ENCODE measurements at places on chromosomes 11 and 22. TPM values are rescaled to one million over a fixed set of nuclear protein-coding genes. Genes with fewer than 3 reads are reported as not detected.
A peak's percentile ranks its signal among the peaks of the same experiment; 100 is the strongest.

- DNase-seq: no peak
Measured at GRCh38 chr11:8083871-8084281, 2.9 kb downstream of the TUB start.

DNA sequence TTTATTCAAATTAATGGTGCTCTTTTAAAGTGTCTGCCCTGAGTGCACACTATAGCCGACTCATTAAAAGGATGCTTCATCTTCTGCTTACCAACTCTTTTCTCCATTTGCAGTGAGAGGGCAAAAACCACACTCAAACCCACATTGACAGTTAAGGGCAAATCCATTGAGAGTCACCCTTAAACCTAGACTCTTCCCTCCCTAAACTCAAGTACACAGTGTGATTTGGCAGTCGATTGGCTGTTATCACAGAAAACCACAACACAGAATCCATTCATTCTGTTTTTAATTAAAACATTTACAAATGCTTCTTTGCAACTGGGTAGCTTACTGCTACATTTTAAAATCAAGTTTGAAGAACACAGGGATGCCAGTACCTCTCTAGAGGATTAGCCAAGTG lies 120.0 kb downstream of the CADM1 start:
- DNase-seq: no peak

MISFA gene
- total RNA-seq: 3.3 TPM

- DNase-seq: no peak
Measured at GRCh38 chr22:38728871-38729796, 23.4 kb downstream of the GTPBP1 start.

GRCh38 chr22:37244114-37244921 lies at the start of gene RAC2:
TSS of gene RAC2 (minus strand) at chr22:37244269. CDS start at chr22:37244148, 121 bp downstream.
- DNase-seq: peak; percentile 91

CCDC87 gene
- total RNA-seq: 0.50 TPM

DNA sequence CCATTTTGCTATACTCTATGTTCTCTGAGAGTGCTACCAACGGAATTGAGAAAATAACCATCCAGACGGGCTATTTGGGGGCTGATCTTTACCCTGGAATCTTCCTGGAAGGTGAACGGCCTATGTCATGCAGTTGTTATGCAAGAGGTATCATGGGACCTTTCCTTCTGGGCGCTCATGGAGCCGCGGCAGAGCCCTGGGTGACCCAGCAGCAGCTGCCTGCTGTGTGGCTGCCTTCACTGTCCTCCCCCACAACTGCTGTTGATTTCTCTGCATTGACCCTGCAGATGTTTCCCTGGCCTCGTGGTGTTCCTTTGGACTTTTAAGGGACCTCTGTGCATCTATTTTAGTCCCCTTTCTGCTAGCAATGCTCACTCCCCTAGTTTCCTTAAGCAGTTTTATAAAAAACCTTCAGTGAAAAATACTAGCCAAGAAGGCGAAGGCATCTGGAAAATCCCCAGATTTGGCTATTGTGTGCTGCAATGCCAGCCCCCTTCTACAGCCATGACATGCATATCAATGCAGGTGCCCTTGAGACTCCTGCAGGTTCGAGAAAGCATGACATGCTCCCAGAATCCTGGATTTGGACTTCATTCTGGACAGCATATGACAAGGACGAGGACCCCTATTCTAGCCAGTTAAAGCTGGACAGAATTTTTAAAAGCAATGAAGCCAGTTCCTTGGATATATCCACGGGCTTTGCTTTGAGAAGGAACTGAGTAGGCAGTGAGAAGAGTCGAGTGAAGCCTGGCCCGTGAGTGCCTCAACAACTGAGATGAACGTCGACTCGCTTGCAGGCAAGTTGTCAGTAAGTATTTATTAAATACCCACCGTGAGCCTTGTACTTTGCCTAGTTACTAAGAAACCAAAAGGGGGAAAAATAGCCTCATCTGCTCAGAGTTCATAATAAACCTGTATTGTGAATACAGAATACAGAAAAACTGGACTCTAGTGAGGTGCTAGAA lies at the start of gene SLC25A18:
Gene SLC25A18, plus strand, starts transcription at position 593 of the 965 bp plus-strand sequence. CDS start 16,447 bp downstream, outside the sequence.
- DNase-seq: no peak

GRCh38 chr11:763073-763463 lies 14.2 kb downstream of the GATD1 start:
- DNase-seq: peak; percentile 60

GRCh38 chr22:47112994-47113852 lies 350.8 kb downstream of the TBC1D22A start:
- no peak for DNase-seq

OR1S2 gene
- total RNA-seq: not detected

- no peak for DNase-seq
Measured at GRCh38 chr11:101872171-101872882, 42.5 kb upstream of the CEP126 start.

NNMT gene
- 162 TPM for total RNA-seq

BAIAP2L2 gene
- 0.44 TPM for total RNA-seq

- DNase-seq: no peak
Measured at GRCh38 chr11:98456308-98456680, 564.5 kb upstream of the CNTN5 start.

GRCh38 chr11:106523921-106524320 lies 446.5 kb downstream of the AASDHPPT start:
- DNase-seq: no peak

OR8D4 gene
- total RNA-seq: not detected

DNA sequence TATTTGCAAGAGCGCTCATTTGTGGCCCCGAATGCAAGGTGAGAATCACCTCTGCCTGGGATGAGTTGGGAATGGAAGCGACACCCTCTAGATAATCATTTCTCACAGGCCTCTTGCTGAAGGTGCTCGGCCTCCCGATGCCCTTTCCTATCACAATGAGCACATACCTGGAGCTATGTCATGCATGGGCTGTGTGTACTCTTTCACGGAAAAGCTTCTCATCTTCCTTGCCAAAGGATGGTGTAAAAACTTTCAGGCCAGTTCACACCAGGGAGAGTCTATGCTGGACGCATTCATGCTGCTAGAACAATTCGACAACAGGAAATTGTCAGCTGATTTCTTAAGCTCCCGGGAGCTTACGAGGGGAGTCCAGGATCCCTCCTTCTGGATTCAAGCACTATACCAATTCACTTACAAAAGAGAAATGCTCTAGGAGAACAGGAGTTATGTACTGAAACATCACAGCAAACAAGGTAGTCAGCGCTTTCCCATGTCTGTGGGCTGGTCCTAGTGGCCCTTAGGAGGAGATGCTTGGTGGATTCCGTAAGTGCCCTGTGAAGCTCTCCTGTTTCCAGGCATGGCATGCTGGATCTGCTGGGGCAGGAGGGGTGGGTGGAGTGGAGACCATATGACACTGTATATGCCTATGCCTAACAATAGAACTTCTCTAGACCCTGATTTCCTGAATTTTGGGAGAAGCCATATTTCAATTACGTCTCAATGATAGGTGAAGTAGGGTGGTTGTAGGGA lies 53.1 kb upstream of the B3GAT1 start:
- DNase-seq: no peak

CALCA gene
- not detected for total RNA-seq

OR51B2 gene
- not detected for total RNA-seq

DNA sequence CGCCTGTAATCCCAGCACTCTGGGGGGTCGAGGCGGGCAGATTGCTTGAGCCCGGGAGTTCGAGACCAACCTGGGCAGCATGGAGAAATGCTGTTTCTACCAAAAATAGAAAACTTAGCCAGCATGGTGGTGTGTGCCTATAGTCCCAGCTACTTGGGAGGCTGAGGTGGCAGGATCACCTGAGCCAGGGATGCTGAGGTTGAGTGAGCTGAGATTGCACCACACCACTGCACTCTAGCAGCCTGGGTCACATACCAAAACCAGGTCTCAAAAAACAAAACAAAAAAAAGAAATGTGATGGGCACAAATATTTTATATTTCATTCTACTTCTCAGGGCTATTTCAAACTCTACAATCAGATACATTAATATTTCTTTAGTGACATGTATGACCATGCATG lies 25.7 kb downstream of the TTC17 start:
- no peak for DNase-seq

GRCh38 chr11:23893126-23893525 lies 603.7 kb upstream of the LUZP2 start:
- no peak for DNase-seq

CRYBA4 gene
- not detected for total RNA-seq

GRCh38 chr22:46193898-46194310 lies 43.6 kb downstream of the PPARA start:
- DNase-seq: no peak

- DNase-seq: no peak
Measured at GRCh38 chr22:20126284-20127029, 5.1 kb upstream of the ZDHHC8 start.

OR51B4 gene
- not detected for total RNA-seq

CCDC15 gene
- 1.4 TPM for total RNA-seq

AP1B1 gene
- total RNA-seq: 70.3 TPM

GRCh38 chr11:68115285-68115684 lies 5.9 kb downstream of the CHKA start:
- DNase-seq: no peak

HTR3B gene
- not detected for total RNA-seq

- DNase-seq: no peak
Measured at GRCh38 chr11:86933891-86934581, 21.2 kb downstream of the FZD4 start.

DNA sequence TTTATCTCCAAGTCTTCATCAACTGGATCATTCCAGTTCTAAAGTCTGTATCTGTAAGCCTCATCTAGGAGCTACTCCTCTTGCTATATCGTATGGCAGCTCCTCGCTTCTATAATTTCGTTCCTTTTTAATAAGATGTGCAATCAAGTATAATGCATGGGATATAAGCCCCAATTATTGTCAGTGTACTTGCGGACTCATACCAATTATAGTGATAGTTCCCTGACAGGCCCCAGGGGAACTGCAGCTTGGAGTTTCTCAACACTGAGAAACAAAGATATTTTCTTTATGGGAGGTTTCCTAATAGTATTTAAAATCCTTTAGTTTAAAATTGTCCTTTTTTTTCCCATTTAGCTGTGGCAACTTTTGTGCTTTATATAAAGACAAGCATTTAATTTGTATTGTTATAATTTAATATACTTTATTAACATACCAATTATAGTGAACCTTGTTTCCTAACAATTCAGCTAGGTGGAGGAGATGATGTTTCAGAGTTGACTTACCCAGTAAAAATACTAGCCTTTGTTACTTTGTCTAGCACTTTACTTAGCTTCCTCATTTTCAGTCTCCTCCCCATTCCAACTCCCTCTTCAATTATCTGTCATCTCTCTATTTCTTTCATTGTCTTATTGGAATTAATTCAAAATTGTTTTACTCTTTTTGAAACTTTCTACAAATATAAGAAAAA lies 25.3 kb upstream of the DDX17 start:
- DNase-seq: no peak

DNA sequence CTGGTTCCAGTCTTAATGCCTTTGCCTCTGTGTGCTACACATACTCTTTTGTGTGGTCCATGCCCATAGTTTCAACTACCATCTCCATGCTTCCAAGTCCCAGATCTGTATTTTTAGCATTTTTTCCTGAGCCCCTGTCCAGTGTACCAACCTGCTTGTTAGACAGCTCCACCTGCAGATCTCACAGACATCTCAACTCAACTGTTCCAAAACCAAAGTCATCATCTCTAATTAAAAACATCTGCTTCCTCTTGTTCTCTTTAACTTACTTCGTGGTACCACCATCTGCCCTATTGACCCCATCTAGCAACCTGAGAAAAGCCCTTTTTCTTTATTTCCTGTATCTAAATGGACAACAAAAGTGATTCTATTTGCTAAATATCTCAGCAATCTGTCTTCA lies 8.6 kb upstream of the KMT2A start:
- DNase-seq: no peak

- DNase-seq: no peak
Measured at GRCh38 chr11:64502634-64503033, 88.4 kb upstream of the SLC22A12 start.

SAA1 gene
- 36.7 TPM for total RNA-seq

DNA sequence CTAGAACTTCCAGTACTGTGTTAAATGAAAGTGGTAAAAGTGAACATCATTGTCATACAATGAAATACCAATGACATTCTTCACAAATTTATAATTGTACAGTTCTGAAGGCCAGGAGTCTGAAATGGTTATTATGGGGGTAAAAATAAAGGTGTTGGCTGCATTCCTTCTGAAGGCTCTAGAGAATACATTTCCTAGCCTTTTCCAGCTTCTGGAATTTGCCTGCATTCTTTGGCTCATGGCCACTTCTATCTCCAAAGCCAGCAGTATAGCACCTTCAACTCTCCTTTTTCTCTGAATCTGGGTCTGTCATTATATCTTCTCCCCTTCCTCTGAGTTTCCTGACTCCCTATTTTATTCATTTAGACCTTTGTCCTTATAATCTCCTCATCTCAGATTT lies 1232.7 kb upstream of the TENM4 start:
- no peak for DNase-seq

GRCh38 chr22:46617207-46617985 lies 2.8 kb upstream of the GRAMD4 start:
- DNase-seq: no peak

DNA sequence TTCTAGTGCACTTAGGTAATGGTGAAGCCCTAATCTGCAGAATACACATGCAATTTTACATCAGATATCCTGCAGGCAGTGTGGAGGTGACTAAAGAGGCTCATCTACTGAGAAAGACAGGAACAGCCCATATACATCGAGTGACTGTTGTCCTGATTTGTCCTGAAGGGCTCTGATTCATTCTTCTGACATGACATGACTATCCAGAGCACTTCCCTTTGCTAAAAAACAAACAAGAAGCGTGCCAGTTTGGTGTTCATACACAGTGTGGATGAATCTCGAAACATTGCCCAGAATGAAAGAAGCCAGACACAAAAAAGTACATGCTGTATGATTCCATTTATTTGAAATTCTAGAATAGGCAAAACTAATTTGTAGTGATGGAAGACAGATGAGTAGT lies 48.0 kb upstream of the AMPD3 start:
- DNase-seq: no peak

- no peak for DNase-seq
Measured at GRCh38 chr11:130151196-130151595, 8.4 kb upstream of the ST14 start.

GAL3ST3 gene
- total RNA-seq: not detected

DNA sequence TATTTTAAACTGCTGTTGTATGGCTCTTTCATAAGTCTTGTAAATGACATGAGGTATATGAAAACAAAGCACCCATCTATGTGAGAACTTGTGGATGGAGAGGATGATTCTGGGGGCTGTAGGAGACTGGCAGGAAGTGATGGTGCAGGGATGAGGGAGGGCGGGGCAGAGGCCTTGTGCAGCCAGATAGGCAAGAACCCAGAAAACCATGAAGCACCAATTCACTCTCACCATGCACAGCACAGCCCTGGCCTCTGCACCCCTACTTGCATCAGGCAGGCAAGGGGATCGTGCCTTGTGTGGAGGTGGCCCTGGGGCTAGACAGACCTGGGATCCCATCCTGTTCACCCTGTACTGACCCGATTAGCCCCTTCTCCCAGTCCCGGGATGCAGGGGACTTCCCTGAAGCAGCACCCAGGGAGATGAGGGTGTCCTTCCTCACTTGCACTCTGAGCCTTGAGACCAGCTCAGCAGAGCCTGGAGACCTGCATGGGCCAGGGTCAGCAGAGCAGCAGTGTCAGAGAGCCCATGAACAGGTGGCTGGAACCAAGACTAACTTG lies 85.5 kb downstream of the MORC2 start:
- peak; percentile 24 for DNase-seq

- no peak for DNase-seq
Measured at GRCh38 chr11:16935518-16936302, 78.5 kb downstream of the PLEKHA7 start.

GRCh38 chr22:22999523-22999922 lies 70.8 kb upstream of the GNAZ start:
- no peak for DNase-seq

GRCh38 chr11:134500621-134501020 lies 88.6 kb upstream of the B3GAT1 start:
- no peak for DNase-seq

GRCh38 chr22:20175597-20175900 lies 24.7 kb upstream of the CCDC188 start:
- DNase-seq: no peak
